ENCODE measurements at places on chromosomes 3 and 15. TPM values are rescaled to one million over a fixed set of nuclear protein-coding genes. Genes with fewer than 3 reads are reported as not detected.

DNA sequence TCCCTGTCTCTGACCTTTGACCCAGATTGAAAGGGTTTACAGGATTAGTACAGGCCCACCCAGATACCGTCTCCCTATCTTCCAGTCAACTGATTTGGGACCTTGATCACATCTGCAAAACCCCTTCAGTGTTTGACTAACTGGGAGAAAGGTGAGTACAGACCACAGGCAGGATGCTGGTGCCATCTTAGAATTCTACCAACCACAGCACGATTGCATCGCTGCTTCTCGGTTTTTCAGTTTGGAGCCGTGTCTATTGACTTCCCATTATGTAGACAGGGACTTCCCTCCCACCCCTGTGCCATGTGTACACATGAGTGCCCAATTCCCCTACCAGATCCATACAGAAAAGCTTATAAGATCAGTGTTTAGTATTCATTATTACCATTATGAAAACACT is 6.6 kb upstream of the KLF13 start:
- no peak for DNase-seq

The NR2E3 gene
- total RNA-seq, result not detected

DNA sequence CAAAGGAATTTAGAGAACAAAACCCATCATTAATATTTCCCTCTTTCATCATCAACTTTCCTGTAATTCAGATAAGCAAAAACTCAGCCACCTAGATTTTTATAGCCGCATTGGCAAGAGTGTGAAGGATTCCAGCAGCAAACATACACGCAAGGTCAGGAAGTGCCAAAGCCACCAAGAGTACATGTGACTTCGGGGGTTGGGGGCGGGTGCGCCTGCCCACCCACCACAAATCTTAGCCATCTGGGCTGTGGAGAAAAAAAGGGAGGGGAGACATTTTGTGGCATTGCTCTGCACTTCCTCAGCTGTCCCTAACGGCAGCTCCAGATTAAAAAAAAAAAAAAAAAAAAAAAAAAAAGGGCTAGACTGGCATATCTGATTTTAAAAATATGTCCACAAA is 148.4 kb downstream of the TNIK start:
- no peak for DNase-seq

The NPAP1 gene
- total RNA-seq, result not detected

GRCh38 chr3:134371542-134372324 is 2.5 kb downstream of the AMOTL2 start:
- peak; percentile 56 for DNase-seq

DNA sequence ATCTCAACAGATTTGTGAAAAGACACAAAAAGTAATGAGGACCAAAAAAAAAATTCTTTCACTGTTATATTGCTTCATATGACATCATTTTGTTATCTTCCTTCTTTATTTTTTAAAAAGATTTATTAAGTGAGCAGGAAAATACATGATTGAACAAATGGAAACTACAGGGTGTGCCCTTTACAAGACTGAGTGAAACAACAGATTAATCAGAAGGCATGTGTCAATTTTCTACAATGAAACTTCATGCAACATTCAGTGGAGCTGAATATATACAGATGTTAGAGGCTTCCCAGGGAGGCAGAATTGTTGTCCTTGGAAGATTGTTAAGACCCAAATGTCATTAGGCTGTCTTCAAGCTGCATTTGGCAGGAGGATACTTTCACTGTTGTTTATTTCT is 28.4 kb upstream of the SLC2A2 start:
- no peak for DNase-seq

DNA sequence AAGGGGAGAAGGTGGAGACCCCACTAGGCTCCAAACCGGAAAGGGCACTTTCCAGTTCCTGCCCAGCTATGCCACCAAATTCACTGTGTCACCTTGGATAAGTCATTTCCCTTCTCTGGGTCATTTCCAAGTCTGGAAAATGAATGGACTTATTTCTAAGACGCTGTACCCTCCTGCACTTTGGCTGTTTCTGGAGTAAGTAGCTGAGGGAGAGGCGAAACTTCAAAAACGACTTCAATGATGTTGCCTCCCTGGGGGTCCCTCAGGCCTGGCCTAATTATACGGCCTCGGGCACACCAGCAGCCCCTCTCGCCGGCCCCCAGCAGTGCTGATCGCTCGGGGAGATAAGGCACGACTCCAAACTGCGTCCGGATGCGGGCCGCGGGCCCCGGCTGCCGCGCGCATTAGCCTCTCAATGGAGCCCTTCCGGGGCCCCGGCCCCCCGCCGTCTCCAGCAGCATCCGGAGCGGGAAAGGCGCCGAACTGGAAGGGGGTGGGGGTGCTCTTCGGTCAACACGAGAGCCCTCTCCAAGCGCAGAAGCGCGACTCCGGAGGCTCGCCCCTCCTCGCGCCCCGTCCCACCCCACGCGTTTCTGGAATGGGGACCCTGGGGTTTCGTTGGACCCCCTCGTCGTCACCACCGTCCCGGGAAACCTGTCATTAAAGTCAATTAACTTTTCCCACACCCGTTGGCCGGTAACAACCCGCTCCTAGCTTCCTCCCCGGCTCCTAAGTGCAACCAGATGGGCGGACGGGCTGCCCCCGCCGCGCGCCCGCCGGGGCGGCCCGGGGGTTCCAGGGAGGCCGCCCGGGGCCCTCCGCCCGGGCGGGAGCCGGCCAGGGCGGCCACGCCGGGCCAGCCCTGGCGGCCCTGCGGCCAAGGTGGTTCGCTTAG is 4.8 kb downstream of the HES1 start:
- DNase-seq, result peak; percentile 85

The SH2D7 gene
- not detected for total RNA-seq

- no peak for DNase-seq
Observed at GRCh38 chr3:121477589-121477988, 68.2 kb downstream of the POLQ start.

- DNase-seq, result no peak
Observed at GRCh38 chr15:52349052-52349700, 53.6 kb upstream of the MYO5C start.

The IQCH gene
- 1.4 TPM for total RNA-seq

GRCh38 chr3:133933097-133934024 is 37.7 kb upstream of the RAB6B start:
- DNase-seq, result no peak

DNA sequence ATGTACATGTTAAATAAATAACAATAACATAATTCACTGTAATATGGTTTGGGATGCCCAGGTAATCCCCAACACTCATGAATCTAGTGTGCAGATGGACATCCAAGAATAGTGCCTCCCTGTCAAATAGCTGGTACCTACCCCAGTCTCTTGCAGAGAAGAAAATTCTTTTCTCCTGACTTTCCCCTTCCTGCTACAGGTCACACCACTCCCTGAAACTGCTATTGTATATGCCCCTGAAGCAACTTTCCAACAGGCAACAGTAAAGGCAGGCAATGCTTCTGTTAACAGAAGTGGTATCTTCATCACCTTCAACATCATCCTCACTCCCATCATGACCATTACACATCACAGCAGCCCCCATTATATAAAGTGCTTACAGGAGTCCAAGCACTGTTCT is 431.6 kb downstream of the MAGI1 start:
- no peak for DNase-seq

DNA sequence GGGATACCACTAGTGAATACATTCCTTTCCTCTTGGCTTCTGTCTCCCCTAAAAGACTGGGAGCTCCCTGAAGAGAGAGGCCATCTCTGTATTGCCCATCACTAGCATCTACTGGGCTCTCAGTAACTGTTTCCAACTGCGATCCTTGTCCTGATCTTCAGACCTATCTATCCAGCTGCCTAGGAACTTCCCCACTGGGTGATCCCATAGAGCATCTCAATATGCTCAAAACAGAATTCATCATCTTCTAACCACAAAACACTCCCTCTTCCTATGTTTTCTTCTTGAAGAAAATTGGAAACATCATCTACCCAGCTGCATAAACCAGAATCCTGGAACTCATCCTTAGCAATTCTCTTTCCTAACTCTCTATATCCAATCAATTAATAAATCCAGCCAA is 54.6 kb downstream of the PLD1 start:
- no peak for DNase-seq

GRCh38 chr3:42159147-42159546 is 68.0 kb downstream of the TRAK1 start:
- DNase-seq, result no peak

DNA sequence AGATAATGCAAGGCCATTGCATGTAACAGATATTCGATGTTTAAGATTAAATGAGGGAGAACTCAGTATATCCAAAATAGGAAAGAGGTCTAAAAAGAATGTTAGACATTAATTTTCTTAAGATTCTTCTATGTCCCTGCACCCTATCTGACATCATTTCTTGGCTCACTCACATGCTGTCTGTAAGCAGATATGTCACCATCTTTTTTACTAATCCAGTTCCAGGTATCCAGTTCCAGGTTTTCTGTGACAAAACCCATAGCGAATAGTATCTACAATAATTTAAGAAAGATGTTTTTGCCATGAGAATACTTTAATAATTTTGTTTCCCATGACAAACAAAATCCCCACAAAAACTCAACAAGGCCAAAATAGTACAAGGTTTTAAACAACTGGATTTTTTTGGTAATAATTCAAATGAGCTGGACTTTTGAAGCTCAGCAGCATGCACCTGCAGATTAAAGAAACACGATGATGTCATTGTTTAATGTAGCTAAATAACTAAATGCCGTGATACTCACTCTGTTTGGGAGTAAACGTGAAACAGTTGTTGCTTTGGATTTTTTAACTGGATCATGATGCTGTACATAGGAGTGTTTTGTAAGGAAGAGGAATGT is 867.6 kb downstream of the EPHA3 start:
- no peak for DNase-seq

DNA sequence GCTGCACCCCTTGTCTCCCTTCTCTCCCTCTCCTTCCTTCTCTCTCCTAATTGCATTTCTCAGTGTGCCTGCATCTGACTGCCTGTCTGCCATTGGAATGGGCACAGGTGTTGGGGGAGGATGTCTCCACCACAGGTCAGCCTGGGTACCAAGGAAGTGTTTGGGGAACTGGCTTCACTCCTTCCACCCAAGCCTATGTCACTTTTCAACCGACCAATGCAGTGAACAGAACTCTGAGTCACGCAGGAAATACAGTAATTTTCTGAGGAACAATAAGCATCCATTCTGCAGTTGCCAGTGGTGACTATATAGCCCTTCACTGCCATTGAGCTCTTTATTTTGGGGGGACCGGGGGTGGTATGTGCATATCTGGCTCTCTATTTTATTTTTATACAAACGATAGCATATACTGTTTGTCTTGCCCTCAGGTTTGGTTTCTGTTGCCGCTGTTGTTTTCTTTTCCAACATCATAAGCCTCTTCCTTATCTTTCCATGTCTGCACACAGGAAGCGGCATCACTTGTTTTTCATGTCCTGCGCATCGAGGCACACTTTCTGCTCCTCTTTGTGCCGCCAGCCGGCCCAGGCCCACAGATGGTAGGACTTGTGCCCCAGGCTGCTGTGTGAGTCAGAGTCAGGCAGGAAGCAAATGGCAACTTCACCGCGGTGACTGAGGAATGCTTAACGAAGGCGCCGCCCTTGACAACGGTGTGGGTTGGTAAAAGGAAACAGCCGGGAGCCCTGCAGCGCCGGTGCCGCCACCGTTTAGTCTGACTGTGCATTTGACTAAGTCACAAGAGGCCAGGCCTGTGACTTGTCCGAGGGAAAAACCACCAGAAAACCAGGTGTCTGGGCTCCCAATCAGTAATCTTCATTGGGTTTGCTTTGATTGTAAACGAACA is 21.1 kb upstream of the CDCP1 start:
- DNase-seq, result peak; percentile 80

DNA sequence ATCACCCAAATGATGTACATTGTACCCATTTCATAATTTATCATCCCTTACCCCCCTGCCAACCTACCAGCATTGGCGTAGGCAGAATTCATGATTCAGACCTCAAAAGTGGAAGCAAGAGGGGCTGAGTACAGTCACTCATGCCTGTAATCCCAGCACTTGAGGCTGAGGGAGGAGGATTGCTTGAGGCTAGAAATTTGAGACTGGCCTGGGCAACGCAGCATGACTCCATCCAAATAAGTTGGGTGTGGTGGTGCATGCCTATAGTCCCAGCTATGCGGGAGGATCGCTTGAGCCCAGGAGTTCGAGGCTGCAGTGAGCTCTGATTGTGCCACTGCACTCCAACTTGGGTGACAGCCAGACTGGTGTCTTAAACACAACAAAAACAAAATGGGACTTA is 10.4 kb downstream of the TTC14 start:
- no peak for DNase-seq

The THBS1 gene
- 3,974 TPM for total RNA-seq

DNA sequence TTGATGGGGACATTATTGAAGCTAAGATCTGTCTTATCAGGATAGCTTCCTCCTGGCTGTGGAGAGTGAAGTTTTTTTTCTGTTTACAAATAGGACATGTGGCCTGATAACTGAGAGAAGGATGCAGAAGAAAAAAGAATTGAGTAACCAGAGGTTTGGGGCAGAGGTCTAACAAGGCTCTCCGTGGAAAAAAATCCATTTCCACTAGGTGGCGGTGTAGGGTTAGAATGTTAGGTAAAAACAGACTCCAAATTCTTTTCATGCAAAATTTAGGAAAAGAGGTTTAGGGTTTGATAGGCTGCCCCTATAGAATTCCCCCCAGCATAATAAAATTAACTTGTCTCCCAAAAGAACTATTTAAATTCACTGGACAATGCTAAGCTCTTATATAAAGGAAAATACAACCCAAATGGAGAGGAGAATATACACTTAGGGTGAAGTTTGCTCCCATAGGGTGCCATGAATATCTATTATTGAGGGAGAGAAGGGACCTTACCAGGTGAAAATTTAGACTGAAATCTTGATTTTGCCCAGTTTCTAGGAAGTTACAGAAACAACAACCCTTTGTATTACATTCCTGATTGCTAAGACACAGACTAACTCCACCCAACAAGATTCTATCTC is 1560.4 kb downstream of the OTOL1 start:
- no peak for DNase-seq

The LRRC31 gene
- total RNA-seq, result not detected

DNA sequence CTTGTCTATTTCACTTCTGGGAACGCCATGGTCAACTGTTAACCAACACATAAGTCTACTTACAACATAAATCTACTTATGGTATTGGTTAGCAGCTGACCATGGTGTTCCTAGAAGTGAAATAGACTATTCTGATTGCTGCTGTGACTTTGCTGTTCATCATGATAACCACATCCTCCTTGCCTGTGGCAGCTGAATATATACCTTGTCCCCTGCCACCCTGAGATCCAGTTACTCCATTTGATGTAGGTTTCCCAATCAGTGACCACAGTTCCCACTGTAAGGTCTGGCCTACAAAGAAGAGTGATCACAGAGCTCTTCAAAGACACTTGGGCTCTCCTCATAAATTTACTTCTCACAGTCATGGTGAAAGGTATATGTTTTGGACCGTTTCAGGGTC is 66.8 kb upstream of the ALDH1A3 start:
- DNase-seq, result no peak

The ETV5 gene
- total RNA-seq, result 5.8 TPM

DNA sequence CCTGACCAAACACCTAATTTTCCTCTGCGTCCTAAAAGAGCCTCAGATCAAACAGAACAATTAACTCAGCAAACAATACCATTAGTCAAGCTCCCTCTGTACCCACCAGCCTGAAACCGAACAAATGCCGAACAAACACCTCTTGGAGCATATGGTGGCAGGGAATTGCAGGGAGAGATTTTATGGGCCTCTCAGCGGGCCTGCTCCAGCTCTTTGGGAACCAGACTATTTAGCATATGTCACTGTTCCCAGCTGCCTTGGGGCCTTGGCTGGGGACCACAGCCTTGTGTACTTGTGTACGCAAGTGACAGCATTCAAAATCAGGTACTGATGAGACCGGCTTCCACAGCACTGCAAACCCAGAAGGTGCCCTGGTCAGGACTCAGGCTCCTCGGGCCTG is 388.8 kb upstream of the PPP2R3A start:
- no peak for DNase-seq

Measured in sigmoid colon (tissue), 7 donors.